ENCODE measurements at places on chromosomes 2 and 18.

GRCh38 chr2:1676091-1676912 is 68.0 kb downstream of the PXDN start:
- no peak for DNase-seq

GRCh38 chr2:120291401-120292311 is 39.0 kb downstream of the RALB start:
- DNase-seq: peak; percentile 35

DNA sequence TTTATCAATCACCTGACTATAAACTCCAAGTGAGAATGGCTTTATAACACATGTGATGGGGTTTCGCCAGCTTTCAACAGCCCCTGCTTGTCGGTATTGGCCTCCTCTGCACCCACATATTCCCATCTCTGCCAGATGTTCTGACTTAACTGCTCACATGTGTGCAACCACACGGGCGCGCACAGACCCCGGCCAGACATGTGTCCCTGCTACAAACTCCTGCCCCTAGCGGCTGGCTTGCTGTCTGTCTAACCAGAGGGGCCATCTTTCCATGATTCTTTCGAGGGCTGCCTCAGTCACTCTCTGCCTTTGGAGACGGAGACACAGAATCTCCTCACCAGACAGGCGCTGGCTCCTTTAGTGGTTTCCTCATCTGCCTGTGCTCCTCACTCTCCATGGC is 15.3 kb downstream of the STON1 start:
- no peak for DNase-seq

DNA sequence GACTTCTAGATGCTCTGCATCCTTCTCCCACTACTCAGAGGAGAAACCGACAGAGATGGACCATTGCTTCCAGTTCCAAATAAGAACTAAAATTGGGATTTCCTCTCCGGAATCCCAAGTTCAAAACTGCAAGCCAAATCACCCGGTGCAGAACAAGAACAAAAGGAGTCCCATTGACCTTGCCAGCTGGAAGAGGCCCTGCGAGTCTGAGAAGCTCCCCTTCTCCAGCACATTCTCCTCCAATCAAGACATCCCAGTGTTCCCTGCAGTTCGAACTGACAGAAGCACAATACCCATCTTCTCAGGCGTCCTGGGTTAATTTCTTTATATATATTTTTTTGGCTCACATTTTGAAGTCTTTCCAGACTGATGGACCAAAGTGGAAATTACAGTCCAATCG is 195.3 kb upstream of the MEIS1 start:
- no peak for DNase-seq

DNA sequence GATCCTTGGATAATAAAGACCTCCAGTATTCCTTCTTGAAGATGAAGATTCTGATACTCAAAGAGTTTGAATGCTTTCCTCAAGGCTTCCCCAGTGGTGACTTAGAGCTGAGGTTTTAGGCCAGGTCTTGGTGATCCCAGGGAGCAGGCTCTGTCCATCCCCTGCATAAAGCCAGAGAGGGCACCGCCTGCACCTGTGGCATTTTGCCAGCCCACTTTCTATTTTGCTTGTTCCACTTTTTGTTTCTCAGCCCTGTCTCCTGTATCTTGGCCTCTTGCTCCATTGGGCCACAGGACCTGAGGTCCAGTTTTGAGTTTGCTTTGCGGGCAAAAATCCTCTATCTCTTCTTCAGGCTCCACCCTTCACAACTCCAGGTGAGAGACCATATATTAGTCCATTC is 6.7 kb upstream of the SCYGR1 start:
- DNase-seq: no peak

GRCh38 chr2:215138479-215138878 is at the start of gene ABCA12:
Gene ABCA12, minus strand, starts transcription at chr2:215138626. Its CDS starts 418 bp downstream, at chr2:215138208.
- DNase-seq: peak; percentile 48

DNA sequence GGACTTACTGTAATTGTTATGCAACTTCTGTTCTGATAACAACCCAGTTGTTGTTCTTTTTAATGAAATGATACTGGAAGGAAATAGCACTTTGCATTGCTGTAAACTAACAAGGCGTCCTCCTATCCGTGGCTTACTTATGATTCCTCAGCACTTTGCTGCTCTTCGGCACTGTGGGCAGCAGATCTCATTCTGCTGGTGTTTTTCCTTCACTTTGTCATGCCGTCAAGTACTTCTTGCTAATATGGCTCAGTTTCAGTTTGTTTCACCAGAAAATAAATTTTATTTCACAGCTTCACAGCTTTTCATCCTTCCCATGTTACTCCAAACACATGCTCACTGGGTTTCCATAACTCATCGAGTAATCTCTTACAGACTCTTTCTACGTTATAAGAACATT is 289.3 kb downstream of the MEIS1 start:
- DNase-seq: no peak

GRCh38 chr2:174023591-174024523 is 58.7 kb upstream of the SP3 start:
- no peak for DNase-seq

GRCh38 chr2:110708455-110708854 is 23.9 kb upstream of the ACOXL start:
- DNase-seq: no peak

- no peak for DNase-seq
Measured at GRCh38 chr2:28602751-28603639, 107.1 kb downstream of the PLB1 start.

- no peak for DNase-seq
Measured at GRCh38 chr2:217326238-217327022, 466.6 kb upstream of the TNP1 start.

- DNase-seq: no peak
Measured at GRCh38 chr2:43448822-43449110, 147.1 kb downstream of the THADA start.

GRCh38 chr2:190405070-190405469 is 3.1 kb upstream of the MFSD6 start:
- DNase-seq: no peak

DNA sequence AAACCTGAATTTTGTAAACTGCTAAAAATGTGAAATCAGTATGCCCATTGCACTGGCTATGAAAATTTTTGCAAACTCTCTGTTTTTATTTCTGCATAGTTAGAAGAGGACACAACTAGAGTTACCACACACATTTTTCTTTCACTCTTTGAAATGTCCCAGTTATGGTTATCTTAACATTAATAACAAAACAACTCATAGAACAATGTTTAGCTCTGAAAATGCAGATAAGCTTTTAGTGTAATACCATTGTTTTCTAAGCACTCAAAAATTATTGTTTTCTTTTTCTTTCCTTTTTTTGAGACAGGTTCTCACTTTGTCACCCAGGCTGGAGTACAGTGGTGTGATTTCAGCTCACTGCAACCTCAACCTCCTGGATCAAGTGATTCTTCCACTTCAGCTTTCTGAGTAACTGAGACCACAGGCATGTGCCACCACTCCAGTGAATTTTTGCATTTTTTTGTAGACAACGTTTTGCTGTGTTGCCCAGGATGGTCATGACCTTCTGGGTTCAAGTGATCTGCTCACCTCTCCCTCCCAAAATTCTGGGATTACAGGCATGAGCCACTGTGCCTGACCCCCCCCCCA is 1204.5 kb upstream of the ZEB2 start:
- DNase-seq: no peak

DNA sequence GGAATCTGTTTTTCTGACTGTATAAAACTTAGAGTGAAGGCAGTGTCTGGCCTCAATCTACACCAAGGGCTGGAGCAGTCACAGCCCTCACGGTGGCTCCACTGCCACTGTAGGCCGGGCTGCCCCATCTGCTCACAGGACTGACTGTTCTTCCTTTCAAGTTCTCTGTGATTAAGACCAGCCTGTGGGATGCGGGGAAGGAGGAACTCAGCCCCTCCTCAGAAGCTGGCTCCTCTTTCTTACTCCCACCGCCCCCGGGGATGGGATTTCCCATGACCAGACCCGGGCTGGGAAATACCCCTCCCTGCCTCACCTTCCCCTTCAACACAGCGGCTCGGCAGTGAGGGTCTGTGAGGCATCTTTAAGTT is 106.0 kb downstream of the COPS8 start:
- no peak for DNase-seq

- DNase-seq: no peak
Measured at GRCh38 chr2:160267692-160268091, 67.6 kb upstream of the ITGB6 start.

- DNase-seq: no peak
Measured at GRCh38 chr2:45836316-45836715, 184.8 kb downstream of the PRKCE start.

- DNase-seq: no peak
Measured at GRCh38 chr2:145601361-145601925, 1081.5 kb upstream of the ZEB2 start.

DNA sequence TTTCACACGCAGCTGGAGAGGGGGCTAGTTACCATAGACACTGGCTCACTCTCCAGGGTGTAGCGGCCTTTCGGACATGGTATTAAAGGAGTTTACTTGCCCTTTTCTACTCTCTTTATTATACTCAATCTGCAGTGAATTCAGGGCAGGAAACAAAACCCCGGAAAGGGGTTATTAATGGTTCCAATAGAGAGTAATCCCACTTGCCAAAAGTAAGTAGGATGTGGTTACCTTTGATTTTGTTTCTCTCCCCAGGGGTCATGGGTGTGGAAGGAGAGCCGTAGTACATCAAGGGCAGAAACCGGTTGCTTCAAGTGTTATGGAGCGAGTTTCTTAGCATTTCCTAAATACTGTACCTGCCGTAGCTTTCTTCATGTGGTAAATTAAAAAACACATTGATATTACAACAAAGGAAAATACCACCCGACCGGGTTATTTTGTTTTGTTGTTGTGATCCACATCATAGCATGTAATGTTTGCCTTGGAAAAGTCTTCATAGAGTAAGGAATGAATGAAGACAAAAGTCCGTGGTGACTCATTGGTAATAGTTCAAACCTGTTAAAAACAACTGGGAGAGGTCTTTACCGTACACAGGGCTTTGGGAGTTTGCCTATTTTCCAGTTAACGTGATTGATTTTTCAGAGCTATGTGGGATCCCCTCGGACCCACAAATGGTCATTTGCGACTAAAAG is 71.5 kb downstream of the SLC4A3 start:
- no peak for DNase-seq

DNA sequence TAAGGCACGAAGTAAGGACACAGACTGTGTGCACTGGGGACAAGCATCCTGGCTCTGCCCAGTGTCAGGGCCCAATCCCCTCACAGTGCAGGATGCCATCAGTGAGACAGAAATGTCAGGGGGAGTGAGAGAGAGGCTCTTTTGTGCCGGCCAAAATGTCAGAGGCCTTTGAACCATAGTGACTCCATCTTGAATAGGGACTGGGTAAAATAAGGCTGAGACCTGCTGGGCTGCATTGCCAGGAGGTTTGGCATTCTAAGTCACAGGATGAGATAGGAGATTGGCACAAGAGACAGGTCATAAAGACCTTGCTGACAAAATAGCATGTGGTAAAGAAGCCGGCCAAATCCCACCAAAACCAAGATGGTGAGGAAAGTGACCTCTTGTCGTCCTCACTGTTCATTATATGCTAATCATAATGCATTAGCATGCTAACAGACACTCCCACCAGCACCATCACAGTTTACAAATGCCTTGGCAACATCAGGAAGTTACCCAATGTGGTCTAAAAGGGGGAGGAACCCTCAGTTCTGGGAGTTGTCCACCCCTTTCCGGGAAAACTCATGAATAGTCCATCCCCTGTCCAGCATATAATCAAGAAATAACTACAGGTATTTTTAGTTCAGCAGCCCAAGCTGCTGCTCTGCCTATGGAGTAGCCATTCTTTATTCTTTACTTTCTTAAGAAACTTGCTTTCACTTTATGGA is 337.4 kb downstream of the LPIN1 start:
- no peak for DNase-seq

DNA sequence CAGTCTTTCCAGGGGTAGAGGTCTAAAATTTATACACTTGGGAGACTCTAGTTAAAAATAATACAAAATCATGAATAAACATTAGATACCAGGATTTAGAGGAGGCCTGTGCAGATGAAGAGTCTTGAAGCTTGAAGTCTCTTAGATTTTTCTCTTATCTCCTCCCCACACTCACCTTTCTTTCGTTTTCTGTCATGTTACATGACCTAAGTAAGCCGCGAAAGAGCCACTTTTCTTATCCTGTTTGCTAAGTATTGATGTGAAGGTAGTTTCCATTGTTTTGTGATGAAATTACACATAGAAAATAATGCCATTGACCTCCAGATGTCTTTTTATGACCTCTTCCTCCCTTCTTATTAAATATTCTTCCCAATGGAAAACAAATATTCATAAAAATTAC is 367.8 kb downstream of the LRRTM1 start:
- DNase-seq: no peak

DNA sequence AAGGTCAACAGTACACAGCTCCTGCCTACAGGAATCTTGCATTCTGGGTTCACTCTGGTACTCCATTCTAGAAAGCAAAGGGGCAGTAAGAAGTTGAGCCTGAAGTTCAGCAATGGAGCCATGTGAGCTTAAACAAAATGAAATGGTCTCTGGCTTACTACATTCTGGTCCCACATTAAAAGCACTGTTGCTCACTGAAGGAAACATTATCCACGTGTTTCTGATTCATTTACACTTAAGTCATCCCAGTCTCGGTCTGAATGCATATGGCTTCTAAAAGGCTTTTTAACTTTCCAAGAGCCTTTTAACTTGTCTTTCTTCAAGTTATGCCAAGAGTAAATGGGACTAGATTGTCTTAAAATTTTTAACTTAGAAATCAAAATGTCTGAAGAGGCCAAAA is 177.8 kb downstream of the LNPK start:
- DNase-seq: no peak

DNA sequence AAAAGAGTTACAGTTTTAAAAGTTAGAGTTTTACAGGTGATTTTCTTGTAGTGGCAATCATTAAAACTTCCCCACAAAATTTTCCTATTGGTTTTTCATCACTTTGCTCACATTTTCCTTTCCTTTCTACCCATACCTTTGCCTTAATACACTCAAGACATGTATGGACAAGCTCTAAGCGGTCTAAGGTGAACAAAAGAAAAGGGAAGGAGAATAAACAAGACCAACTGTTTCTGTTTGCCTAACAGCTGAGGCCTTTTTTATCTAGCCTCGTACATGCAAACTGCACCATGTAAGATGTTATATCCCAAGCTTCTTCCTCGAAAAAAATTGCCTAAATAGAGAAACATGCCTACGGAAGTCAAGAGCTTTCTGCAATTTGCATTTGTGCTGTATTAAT is 33.9 kb upstream of the TBC1D8 start:
- no peak for DNase-seq
